ENCODE measurements at places on chromosomes 16 and 17.

DNA sequence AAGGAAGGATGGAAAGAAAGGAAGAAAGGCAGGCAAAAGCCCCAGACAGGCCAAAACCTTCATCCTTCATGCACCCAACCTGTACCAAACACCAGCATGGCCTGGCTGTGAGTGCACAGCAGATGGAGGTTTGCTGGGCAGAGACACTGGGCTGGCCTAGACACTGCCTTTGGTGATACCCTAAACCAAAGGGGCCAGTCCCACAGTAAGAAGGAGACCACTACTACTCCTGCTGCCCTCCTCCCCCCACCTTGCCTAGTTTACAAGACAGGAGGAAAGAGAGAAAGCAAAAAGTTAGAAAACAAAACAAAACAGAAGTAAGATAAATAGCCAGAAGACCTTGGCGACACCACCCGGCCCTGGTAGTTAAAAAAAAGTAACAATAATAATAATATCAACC is 19.1 kb downstream of the QPRT start:
- no peaks in the 10 kb centered on the region for H3K4me1 ChIP-seq
- H3K27me3 ChIP-seq = no peaks in the 10 kb centered on the region
- H3K36me3 ChIP-seq = no peaks in the 10 kb centered on the region
- H3K4me3 ChIP-seq = no peak overlapping the region
- H3K27ac ChIP-seq = no peak overlapping the region

GRCh38 chr16:24970708-24971107 is 44.5 kb downstream of the ARHGAP17 start:
- H3K36me3 ChIP-seq = peaks cover 12% of the 10 kb centered on the region
- no peaks in the 10 kb centered on the region for H3K4me1 ChIP-seq
- no peak for DNase-seq
- no peak overlapping the region for H3K4me3 ChIP-seq

- H3K4me3 ChIP-seq = no peak overlapping the region
- H3K36me3 ChIP-seq = no peaks in the 10 kb centered on the region
- no peak overlapping the region for H3K27ac ChIP-seq
- H3K4me1 ChIP-seq = no peaks in the 10 kb centered on the region
Observed at GRCh38 chr16:85428168-85428898, 184.8 kb upstream of the GSE1 start.

- H3K27ac ChIP-seq = no peak overlapping the region
- no peak overlapping the region for H3K4me3 ChIP-seq
- no peaks in the 10 kb centered on the region for H3K36me3 ChIP-seq
Observed at GRCh38 chr16:27414788-27415431, 12.9 kb downstream of the IL21R start.

GRCh38 chr17:42709561-42709960 is 27.2 kb downstream of the CNTNAP1 start:
- H3K27ac ChIP-seq = no peak overlapping the region
- H3K4me3 ChIP-seq = no peak overlapping the region
- H3K4me1 ChIP-seq = no peaks in the 10 kb centered on the region
- peaks cover 42% of the 10 kb centered on the region for H3K36me3 ChIP-seq
- no peak for DNase-seq

GRCh38 chr17:29140631-29141513 is 39.3 kb downstream of the MYO18A start:
- no peaks in the 10 kb centered on the region for H3K27me3 ChIP-seq
- H3K27ac ChIP-seq = peak overlapping the region; percentile 63
- no peak overlapping the region for H3K4me3 ChIP-seq
- H3K4me1 ChIP-seq = peaks cover 57% of the 10 kb centered on the region

DNA sequence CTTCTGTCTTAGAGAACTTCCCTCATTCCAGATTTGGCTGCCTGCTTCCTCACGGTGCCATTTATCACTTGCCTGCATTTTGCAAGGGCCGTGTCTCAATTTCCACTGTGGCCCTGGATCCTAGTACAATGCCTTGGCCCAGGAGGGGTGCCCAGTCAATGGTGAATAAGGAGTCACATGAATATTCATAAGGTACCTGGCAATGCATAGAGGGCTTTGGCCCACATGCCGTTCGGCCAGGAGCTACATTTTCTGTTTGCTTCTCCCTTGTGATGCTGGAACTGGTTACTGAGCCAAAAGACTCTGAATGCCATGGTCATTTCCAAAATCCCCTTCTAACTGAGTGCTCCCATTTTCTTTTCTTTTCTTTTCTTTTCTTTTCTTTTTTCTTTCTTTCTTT is 4.8 kb upstream of the PIRT start:
- no peaks in the 10 kb centered on the region for H3K36me3 ChIP-seq

DNA sequence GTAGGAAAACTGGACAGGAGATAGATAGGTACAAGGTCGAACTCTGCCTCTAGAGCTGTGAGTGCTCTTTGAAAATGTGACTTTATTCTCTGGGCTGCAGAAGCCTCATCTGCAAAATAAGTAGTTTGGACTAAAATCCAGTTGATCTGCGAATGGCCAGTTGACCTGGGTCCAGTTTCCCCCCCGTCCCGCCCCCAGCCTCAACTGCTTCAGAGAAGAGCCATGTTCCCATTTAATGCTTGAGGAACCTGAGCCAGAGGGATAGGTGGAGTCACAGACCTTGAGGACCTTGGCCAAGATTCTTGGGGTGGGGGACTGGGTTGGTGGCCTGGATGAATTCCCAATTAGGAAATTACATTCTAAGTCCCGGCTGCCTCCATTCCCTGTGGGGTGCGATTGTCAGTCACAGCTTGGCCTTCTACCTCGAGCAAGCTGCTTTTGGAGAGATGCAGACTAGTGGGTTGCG is 14.1 kb downstream of the TBX2 start:
- H3K27ac ChIP-seq = no peak overlapping the region
- no peak overlapping the region for H3K4me3 ChIP-seq
- H3K36me3 ChIP-seq = no peaks in the 10 kb centered on the region
- H3K4me1 ChIP-seq = no peaks in the 10 kb centered on the region
- peaks cover 16% of the 10 kb centered on the region for H3K27me3 ChIP-seq

GRCh38 chr17:71304498-71305158 is 816.2 kb upstream of the SOX9 start:
- H3K27ac ChIP-seq = no peak overlapping the region
- DNase-seq = no peak
- H3K4me3 ChIP-seq = no peak overlapping the region

DNA sequence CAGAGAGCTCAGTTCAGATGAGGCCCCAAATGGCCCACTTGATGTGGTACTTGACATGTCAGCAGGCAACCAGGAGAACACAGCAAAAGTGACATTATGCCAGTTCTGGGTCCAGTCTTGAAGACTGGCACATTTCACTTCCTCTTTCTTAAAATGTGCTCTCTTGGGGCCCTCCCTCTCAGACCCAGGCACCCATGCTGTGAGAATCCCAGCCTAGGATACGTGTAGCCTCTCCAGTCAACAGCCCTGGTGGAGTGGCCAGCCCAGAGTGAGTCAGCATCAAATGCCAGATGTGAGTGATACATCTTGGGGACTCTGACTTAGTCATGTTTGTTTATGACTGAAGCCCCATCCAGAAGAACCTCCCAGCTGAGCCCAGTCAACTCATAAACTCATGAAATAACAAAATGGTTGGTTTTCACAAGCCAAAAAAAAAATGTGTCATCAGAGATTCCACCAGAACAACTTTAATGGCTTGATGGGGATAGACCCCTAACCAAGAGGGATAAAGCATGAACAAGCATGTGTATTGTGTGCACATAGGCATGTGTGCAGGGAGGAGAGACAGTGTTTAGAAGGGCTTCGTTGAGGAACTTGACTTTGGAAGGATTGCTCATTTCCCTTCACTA is 82.5 kb upstream of the TNRC6C start:
- no peaks in the 10 kb centered on the region for H3K27me3 ChIP-seq
- no peak overlapping the region for H3K27ac ChIP-seq
- no peaks in the 10 kb centered on the region for H3K36me3 ChIP-seq
- H3K4me1 ChIP-seq = no peaks in the 10 kb centered on the region
- DNase-seq = no peak
- no peak overlapping the region for H3K4me3 ChIP-seq

GRCh38 chr17:42880776-42881310 is 19.8 kb upstream of the G6PC1 start:
- DNase-seq = no peak
- no peaks in the 10 kb centered on the region for H3K4me1 ChIP-seq
- peaks cover 25% of the 10 kb centered on the region for H3K27me3 ChIP-seq
- H3K27ac ChIP-seq = no peak overlapping the region

DNA sequence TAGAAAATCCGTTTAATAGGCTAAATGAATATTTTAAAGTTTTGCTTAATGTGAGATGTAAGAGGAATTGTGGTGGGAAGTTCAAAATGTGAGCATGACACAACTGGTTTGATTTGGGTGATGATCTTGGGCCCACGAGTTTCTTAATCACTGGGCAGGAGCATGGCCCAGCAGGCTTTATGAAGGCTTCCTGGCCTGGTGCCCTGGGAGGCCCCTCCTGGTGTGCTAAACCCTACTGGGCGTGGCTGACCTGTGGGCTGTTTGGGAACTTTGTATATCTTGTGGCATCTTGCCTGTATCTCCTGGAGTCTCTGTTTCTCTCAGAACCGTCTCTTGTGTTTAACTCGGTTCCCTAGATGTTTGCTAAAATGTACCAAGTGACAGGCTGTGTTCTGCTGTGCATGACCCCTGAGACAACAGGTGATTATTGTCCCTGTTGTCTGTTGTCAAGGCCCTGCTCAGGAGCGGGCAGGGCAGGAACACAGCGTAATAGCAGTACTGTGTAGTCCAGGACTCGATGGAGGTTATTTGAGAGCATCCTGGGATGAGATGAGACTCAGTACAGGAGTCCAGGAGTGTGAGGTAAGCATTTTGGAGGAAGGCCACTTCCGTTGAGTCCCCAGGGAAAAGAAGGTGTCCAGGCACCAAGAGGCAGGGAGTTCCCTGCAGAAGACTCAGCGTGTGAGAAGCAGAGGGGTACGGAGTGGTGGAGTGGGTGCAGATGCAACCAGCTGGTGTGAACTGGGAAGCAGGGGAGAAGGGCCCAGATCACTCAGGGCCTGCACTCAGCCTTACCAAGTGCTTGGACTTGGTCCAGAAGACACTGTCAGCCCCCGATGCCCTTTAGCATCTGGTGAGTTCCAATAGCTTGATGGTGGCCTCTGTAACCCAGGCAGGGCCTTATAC is 48.5 kb downstream of the B9D1 start:
- no peak overlapping the region for H3K4me3 ChIP-seq
- peaks cover 19% of the 10 kb centered on the region for H3K36me3 ChIP-seq
- H3K27me3 ChIP-seq = no peaks in the 10 kb centered on the region

DNA sequence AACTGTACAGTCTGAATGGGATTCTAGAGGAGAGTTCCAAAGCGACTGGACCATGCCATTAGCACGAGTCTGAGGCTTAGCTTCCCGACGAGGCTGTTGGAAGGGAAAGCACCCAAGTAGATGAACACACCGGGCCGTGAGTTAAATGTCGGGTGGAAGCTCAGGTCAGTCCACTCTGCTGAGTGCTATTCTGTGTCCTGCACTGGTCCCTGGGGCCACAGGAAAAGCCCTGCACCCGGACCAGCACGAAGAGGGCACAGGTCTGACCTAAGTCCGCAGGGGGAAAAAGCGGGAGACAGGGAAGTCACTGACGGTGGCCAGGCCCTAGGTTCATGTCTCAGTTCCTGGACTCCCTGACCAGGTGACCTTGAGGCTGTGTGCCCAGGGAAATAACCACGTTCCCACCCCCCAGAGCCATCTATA is 44.1 kb upstream of the RBFOX3 start:
- H3K36me3 ChIP-seq = no peaks in the 10 kb centered on the region
- peaks cover 8% of the 10 kb centered on the region for H3K27me3 ChIP-seq
- no peak overlapping the region for H3K4me3 ChIP-seq
- H3K4me1 ChIP-seq = no peaks in the 10 kb centered on the region
- no peak for DNase-seq
- no peak overlapping the region for H3K27ac ChIP-seq

GRCh38 chr17:40093005-40093579 is 7.3 kb downstream of the NR1D1 start:
- H3K36me3 ChIP-seq = peaks cover 43% of the 10 kb centered on the region
- H3K27ac ChIP-seq = no peak overlapping the region
- no peaks in the 10 kb centered on the region for H3K27me3 ChIP-seq
- peaks cover 24% of the 10 kb centered on the region for H3K4me1 ChIP-seq
- H3K4me3 ChIP-seq = no peak overlapping the region

DNA sequence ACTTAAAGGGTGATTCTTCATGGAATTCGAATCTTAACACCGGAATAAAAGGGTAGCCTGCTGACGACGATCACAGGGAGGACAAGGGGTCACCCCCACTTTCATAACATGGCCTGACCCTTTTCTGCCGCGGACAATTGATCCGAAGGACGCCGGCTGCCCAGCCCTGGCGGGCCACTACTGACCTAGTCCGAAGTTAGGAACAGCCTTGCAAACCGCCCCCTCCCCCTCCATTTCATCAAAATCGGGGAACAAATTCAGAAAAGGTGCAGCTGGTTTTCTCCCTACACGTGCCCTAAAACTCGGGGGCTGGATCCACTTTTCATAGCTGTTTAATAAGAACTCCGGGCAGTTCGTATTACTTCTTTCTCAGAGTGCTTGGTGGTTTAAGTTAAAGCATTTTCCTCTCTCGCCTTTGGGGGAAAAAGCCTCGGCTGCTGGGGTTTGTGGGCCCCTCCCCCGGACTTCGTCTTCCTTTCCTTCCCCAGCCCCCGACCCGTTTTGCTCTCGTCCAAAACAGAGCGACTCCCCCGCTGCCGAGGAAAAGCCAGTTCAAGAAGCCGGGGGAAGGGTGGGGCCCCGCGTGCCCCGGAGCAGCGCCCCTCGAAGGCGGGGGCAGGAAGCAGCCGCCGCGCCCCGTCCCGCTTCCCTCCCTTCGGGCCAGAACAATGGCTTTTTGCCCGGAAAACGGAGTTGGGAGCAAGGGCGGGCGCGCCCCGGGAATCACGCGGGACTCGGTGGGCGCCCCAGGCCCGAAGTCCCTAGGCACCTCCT is 641 bp upstream of the CBX2 start:
- H3K4me3 ChIP-seq = peak overlapping the region; percentile 46
- H3K36me3 ChIP-seq = no peaks in the 10 kb centered on the region
- DNase-seq = no peak

Data from keratinocyte (primary cell).